ENCODE measurements at places on chromosomes 6 and 20. TPM values are rescaled to one million over a fixed set of nuclear protein-coding genes. Genes with fewer than 3 reads are reported as not detected.

NINL gene
- 4.4 TPM for total RNA-seq

HUS1B gene
- total RNA-seq = 0.65 TPM

ANKRD66 gene
- total RNA-seq = not detected

ABCF1 gene
- 29.3 TPM for total RNA-seq

VGLL2 gene
- total RNA-seq = not detected

RFX6 gene
- not detected for total RNA-seq

PBOV1 gene
- not detected for total RNA-seq

WFDC2 gene
- not detected for total RNA-seq

ESR1 gene
- not detected for total RNA-seq

SIM1 gene
- not detected for total RNA-seq

TSPO2 gene
- not detected for total RNA-seq

ACOT13 gene
- 8.9 TPM for total RNA-seq

All from bladder microvascular endothelial cell (primary cell).